ENCODE measurements at places on chromosomes 5 and 9.

GRCh38 chr5:149337736-149338135 lies 7.6 kb upstream of the GRPEL2 start:
- DNase-seq: no peak

- DNase-seq: no peak
These were observed 127.0 kb upstream of the PLCXD3 start for GRCh38 chr5:41637424-41637823.

- DNase-seq: no peak
These were observed 12.1 kb upstream of the NRG2 start for GRCh38 chr5:140055152-140055551.

GRCh38 chr5:131640043-131640856 lies 5.2 kb upstream of the RAPGEF6 start:
- DNase-seq: peak; percentile 28

DNA sequence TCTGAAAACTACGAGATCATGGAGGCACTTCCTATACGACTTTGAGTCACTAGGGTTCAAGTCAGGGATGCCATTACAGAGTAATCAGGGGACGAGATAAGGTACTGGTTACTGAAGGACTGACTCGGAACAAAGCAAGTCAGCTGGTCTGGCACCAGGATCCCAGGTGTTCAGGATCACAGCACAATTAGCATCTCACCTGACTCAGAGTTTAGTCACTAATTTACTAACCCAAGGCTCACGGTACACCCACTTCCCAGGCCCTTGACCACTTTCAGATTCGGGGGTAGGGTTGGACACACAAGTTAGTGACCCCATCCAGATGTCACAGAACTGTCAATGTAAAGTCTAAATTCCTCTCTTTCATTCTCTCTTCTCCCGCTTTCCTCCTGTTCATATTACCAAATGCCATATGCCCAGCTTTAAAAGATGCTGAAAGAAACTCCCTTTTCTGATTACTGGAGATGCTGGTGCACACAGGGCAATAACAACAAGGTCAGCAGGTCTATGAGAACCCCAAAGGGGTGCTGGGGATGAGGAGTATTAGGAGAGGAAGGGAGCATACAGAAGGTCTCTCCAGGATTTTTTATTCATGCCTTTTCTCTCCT lies 657.8 kb downstream of the TLE1 start:
- DNase-seq: no peak

DNA sequence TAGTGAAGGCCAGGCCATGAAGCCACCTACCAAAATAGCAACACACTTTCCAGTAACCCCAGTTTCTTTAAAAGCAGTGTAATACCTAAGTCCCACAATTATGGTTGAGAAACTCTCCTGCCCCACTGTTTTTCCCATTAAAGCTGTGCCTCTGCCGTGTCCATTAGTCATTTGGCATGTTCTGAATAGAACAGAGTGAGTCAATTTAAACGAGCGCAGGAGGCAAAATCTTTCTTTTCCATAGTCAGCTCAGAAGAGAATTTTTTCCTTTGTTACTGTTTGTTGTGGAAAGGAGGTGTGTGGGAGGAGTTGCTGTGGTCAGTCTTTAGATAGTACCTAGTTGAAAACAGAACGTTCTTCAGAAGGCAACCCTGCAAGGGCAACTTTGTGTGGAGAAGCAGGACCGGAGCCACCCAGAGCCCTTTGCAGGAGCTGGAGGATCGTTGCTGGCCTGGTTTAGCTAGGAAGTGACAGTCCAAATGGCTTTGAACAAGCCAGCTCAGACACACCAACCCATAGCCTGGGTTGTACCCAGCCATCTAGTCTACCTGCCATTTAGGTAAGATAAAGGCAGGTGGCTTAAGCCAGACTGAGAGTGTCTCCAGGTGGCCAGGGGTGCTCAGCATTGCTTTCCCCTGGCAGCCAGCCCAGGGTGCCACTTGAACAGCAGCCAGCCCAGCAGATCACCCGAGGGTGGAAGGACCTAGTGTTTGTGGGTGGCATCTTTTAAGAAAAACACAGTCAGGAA lies 30.4 kb downstream of the GADD45G start:
- no peak for DNase-seq

- DNase-seq: no peak
These were observed 1033.4 kb downstream of the TLE4 start for GRCh38 chr9:80605129-80605528.

- DNase-seq: no peak
These were observed 39.2 kb downstream of the VAV2 start for GRCh38 chr9:133952598-133953550.

GRCh38 chr5:124888622-124889485 lies 142.4 kb upstream of the ZNF608 start:
- no peak for DNase-seq

GRCh38 chr5:144947023-144947422 lies 776.4 kb downstream of the KCTD16 start:
- no peak for DNase-seq

DNA sequence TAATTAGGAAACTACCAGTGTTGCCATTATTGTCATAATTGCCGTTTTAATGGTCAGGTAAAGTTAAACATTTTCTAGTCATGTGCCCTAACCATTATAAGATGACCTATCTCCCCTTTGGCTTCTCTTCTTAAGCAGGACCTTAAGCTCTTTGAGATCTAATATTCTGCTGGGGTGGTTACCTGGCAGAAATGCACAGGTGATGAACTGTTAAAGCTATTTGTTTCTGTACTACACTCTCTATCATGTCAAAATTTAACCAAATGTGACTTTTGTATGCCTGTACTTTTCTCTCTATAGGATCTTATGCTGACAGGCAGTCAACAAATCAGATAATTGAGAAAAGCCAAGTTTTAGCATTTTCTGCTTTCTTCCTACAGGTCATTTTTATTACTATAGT lies 23.3 kb downstream of the ALDH1A1 start:
- no peak for DNase-seq

GRCh38 chr5:39680213-39680612 lies 255.4 kb upstream of the DAB2 start:
- no peak for DNase-seq

- DNase-seq: no peak
These were observed 460.8 kb downstream of the ENC1 start for GRCh38 chr5:74179701-74180100.

DNA sequence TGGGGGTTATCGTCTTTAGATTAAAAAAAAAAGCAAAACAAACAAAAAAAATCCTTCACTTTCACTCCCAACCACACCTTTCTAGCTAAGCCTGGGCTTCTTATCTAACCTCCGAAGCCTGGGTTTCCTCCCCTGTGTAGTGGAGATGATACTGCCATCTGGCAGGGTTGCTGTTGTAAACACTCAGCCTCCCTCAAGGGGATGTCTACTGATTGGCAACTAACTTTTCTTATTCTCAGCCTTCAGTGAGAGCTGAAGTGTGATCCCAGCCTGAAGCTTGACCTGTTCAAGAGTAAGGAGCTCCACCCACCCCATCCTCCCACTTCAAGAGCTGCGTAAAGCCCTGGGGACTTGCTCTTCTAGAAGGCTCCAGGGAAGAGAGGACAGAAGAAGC lies 21.5 kb upstream of the WWC1 start:
- no peak for DNase-seq

GRCh38 chr5:180193749-180194375 lies 15.1 kb downstream of the RASGEF1C start:
- no peak for DNase-seq

DNA sequence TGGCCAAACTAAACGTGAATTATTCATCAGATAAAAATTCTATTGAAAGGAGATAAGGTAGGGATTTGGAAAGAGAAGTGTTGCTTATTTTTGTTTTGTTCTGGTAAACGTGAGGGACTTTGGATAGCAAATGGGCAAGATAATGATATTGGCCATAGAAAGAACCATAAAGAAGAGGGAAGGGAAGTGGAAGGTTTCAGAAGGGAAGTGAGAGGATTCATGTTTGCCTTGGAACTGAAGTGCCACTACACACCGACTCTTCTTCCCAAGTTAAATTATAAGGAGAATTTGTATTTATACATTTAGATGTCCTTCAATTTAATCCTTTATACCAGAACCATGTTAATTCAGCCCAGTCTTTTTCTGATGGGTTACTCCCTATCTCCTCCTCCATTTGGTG lies 42.1 kb upstream of the TAF11L2 start:
- no peak for DNase-seq

DNA sequence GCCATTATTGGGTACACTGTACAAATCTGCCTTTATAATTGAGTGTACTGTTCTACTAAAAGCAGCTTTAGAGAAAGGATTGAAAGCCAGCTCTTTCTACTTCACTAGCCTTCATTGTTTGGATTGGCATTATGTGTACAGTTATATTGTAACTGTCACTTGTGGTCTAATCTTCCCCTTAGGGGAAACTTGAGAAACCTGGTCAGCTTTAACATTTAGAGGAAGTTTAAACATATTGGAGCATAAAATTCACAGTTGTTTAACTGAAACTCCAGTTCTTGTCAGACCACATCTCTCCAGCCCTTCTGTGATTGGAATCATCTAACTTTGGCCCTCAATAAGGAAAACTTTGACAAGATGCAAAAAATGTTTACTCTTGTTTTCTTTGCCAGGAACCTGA lies 24.6 kb downstream of the PIK3R1 start:
- DNase-seq: no peak

DNA sequence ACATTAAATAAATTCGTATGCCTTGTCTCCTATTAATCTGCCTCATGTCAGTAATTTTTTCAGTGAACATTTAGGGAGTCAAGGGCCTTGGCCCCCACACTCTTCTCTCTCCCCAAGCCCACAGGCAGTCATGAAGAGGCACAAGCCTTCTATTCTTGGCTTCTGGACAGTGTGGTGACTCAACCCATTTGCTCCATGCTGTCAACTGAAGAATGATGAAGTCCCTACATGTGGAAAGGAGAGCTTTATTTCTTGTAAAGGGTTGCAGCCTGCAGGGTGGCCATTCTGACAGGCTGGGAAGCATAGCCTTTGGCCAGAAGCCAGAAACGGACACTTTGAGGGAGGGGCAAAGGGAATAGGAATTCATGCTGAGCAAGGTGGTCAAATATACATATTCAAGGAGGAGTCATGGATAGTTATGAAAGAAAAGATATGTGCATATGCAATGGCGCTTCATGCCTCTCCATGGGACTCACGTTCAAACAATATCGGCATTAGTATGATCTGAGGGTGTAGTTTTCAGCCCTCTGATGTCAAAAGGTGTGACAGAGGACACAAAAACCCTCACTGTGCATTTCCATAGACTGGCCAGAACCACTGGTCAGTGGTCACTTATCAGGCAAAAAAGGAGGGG lies 31.3 kb downstream of the ANKRA2 start:
- no peak for DNase-seq

DNA sequence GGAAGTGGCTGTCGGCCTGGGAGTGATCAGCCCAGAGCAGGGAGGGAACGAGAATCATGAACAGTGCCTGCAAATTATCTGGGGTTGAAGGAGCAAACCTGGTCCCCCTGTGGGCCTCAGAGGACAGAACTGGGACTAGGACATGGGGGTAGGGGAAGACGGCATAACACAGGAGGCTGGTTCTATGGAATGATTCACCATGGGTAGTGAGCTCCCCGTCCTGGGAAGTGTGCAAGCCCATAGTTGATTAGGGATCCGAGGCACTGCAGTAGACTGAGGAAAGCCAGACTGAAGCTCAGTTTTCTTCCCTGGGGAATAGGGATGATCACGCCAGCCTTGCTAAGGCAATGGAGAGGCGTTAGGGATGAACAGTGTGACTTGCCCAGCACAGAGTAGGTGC lies 5.6 kb downstream of the ADGRD2 start:
- no peak for DNase-seq

DNA sequence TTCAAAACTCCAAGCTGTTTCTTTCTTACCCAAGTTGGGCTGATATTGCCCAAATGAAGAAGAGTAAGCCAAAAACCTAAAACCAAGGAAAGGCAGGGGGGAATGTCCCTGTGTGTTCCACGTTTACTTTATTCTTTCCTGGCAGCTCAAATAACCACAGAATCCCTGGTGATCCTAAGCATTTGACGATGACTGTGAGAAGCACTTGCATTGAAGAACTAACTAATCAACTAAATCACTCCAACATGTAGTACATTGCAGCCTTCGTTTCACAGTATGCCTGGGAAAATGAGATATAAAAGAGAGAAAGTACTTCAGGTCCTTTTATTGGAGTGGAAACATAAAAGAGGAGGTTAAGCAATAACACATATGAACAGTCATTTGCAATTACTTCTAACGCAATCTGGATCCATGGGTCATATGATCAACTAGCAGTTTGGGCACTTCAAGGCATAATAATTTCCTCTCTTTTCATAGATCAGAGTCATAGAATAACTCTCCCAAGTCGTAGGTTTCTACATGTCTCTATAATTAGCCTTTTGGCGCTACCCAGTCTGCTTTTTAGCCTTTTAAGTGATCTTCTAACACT lies 338.4 kb downstream of the TMEM167A start:
- no peak for DNase-seq

DNA sequence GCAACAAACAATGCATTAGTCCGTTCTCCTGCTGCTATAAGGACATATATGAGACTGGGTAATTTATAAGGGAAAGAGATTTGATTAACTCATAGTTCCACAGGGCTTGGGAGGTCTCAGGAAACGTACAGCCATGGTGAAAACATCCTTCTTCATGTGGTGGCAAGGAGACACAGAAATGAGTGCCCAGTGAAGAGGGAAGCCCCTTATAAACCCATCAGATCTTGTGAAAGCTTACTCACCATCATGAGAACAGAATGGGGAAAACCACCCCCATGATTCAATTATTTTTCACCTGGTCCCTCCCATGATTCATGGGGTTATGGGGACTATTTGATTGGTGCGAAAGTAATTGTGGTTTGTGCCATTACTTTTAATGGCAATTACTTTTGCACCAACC lies 655.8 kb upstream of the SEMA6A start:
- DNase-seq: no peak

- no peak for DNase-seq
These were observed 6.7 kb upstream of the GCNT4 start for GRCh38 chr5:75058986-75059535.

DNA sequence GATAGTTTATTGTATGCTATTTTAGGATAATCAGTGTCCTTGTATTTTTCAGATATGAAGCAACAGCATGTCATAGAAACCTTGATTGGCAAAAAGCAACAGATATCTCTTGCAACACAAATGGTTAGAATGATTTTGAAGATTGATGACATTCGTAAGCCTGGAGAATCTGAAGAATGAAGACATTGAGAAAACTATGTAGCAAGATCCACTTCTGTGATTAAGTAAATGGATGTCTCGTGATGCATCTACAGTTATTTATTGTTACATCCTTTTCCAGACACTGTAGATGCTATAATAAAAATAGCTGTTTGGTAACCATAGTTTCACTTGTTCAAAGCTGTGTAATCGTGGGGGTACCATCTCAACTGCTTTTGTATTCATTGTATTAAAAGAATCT lies 14.5 kb downstream of the CCT5 start:
- no peak for DNase-seq
